Left ventricle myocardium inferior (tissue), 1 donor: ENCODE measurements at places on chromosomes 6 and 20. TPM values are rescaled to one million over a fixed set of nuclear protein-coding genes. Genes with fewer than 3 reads are reported as not detected.

GRCh38 chr6:20658516-20658915 is 124.3 kb downstream of the CDKAL1 start:
- DNase-seq: no peak

DNA sequence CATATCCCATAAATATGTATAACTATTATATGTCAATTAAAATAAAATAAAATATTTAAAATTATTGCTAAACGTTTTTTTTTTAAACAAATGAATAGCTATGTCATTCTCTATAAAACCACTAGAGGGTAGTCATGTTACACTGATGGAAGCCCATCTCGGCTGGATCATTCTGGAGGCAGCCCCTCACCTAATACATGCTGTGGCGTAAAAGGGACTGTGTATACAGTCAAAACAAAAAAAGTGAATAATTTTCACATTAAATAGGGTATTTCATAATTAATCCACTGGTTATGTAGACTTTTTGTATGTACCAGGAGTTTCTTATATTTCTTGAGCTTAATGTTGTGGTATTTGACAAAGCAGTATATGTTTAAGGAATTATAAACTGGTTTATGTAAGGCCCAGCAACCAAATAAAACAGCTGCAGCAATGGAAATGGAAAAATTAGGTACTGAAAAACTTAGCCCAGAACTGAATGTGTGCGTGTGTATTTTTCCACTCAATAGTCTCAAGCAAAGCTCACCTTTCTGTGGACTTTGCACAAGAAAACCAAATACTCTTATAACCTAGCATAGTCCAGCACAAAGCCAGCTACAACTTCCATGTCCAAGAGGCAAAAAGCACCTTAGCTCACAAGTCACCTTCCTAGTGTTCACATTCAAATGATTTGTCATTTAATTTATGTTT is 81.7 kb downstream of the COL9A1 start:
- no peak for DNase-seq

- no peak for DNase-seq
These were observed 29.6 kb upstream of the DNAAF9 start for GRCh38 chr20:3436864-3437574.

DNA sequence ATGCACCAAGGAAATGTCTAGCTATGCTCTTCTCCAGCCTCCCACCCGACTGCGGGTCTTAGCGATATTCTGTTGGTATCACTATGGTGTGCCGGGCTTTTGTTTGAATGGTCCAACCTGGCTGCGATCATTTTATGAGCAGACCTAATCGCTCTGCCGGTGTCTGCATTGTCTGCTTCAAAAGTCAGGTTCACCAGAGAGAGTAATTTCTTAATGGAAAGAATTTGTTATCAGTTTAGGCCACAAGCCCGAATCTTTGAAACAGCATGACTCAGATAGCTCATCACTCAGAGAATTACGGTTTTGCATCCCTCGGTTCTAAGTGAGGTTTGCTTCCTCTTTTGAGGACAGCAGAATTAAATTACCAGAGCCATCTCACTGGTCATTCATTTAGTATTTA is 521.0 kb upstream of the ARID1B start:
- DNase-seq: no peak

GRCh38 chr20:57397693-57398108 is 6.5 kb downstream of the RBM38 start:
- DNase-seq: peak; percentile 12

- no peak for DNase-seq
These were observed 81.6 kb downstream of the TMEM200A start for GRCh38 chr6:130447374-130447773.

GRCh38 chr20:58720890-58721289 is 28.3 kb downstream of the NPEPL1 start:
- no peak for DNase-seq

DNA sequence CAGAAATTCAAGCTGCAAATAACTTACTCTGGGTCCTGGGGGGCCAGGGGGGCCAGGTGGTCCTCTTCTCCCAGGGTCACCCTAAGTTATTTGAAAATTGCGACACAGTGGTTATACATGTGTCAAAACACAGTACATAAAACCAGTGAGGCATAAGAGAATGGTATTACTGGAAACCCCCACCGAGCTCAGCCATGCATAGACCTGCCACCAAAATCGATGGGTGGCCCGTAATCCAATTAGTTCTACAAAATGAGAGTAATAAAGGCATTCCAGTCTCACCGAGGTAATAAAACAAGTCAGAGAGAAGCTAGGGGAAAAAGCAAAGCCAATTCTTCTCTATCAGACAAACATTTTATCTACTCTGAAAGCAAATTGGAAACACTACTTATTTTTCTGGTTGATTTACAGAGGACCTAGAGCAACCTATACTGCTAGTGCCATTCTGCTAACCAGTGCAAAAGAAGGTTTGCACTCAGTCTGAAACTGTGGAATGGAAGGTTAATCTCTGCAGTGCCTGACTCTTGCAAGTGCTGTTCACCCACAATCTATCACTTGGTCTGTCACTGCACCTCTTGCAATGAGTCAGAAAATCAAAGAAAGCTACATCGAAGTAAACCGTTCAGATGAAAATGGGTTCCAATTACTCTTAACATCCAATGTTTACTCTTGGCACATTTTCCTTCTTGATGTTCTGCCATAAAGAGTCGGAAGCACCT is 32.4 kb downstream of the COL9A1 start:
- no peak for DNase-seq

DNA sequence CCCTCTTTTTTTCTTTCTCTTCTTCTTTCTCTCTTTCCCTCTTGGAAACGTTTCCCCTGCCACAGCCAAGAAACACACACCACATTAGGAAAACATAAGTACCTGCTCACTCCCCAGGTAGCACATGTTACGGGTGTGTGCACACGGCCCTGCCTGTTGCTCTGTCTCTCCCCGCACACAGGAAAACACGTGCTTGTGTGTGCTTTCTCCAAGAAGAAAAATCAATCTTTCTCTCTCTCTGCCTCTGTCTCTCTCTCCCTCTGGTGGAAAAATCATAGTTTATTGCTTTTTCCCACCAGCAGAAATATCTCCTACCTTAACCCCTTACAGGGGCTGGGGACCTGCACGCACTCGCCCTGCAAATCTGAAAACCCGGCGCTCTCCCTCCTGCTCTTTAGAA is 102.3 kb downstream of the EDN3 start:
- no peak for DNase-seq

- no peak for DNase-seq
These were observed 261.3 kb downstream of the ESR1 start for GRCh38 chr6:152068622-152069261.

Gene C20orf202
- total RNA-seq: 0.41 TPM

Gene UST
- total RNA-seq: 3.3 TPM

Gene FERMT1
- total RNA-seq: 0.63 TPM

Gene PKIB
- total RNA-seq: 0.30 TPM

Gene TUBB2B
- 1.4 TPM for total RNA-seq
